ENCODE measurements at places on chromosomes 2 and 18. TPM values are rescaled to one million over a fixed set of nuclear protein-coding genes. Genes with fewer than 3 reads are reported as not detected.

DNA sequence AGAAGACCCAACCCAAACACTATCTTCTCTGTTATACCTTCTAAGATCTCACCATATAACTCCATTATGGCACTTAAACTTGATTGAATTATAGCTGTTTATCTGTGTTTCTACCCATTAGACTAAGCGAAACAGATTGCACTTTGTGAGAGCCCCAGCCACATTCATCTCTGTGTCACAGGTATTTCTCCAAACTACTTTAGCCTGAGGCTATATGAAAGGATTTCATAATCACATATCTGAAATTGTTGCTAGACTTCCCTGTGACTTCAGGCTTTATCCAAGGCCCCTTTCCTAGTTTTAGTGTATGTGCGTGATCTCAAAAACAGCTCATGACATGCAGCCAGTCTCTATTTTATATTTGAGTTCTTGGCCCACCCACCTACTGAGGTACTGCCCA is 745.0 kb upstream of the ACVR2A start:
- DNase-seq = no peak

- DNase-seq = peak; percentile 18
These were observed 65.0 kb downstream of the TRAPPC8 start for GRCh38 chr18:31877900-31878299.

DNA sequence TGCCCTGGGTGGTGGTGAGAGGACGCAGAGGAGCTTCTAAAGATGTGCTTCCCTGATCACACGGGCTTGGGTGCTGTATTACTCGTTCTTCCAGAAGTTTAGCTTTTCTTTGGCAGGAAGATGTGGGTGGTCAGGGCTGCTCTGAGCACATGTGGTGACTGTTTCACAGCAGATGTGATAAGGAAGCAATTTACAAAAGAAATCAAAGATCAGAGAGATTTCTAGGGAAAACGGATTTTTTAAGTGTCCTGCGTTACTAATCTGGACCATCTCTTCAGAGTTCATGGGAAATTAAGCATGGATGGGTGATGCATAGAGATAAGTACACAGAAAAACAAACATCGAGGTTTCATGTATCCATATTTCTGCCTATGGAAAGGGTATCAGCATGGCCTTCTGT is 99.4 kb downstream of the WDSUB1 start:
- DNase-seq = no peak

DNA sequence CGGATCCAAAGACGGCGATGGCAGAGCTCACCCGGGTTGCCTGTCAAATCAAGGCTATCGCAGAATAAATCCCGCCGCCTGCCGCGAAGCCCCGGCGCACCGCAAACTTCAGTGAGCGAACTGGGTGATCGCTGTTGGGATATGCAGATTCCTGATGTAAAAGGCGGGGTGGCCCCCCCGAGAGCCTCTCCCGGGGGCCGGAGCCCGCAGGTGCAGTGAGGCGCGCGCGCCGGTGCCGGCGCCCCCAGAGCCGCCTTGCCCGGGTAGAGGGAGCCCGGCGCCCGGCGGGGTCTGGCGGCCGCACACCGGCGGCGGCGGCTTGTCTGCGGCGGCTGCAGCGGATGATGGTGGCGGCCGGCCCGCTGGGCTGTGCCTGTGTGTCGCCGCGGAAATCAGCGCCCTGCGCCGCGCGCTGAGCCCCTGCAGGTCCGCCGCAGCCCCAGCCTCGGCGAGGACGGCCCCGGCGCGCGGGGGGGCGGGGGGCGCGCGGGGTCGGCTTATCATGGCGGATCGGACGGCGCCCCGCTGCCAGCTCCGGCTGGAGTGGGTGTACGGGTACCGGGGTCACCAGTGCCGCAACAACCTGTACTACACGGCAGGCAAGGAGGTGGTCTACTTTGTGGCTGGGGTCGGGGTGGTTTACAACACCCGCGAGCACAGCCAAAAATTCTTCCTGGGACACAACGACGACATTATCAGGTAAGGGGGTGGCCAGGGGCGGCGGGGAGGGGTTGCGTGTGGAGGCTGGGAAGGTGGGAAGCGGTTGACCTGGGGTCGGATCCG is 1.3 kb downstream of the EML6 start:
- peak; percentile 40 for DNase-seq

DNA sequence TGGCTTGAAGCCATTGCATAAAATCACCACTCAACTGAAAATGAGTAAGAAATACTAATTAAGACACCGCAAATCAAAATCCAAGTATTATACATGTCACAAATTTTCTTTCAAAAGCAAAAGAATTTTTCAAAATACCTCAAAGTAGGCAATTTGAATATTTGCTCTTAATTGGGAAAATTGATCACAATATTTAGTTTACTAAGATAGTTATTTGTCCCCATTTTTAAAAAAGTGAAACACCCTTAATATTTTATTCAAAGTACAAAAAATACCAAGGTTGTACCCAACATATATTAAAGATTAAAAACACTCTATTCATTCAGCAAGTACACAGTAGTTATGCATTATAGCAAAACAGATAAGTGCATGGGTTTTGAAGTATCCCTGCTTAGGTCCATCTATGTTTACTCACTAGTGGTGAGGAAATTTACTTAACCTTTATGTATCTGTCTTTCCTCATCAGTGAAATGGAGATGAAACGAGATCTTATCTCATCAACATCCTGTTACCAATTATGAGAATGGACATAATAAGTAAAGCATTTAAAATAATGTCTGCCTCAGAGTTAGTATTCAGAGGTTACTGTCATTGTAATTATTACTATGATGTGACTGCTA is 35.1 kb downstream of the VPS54 start:
- DNase-seq = no peak

DNA sequence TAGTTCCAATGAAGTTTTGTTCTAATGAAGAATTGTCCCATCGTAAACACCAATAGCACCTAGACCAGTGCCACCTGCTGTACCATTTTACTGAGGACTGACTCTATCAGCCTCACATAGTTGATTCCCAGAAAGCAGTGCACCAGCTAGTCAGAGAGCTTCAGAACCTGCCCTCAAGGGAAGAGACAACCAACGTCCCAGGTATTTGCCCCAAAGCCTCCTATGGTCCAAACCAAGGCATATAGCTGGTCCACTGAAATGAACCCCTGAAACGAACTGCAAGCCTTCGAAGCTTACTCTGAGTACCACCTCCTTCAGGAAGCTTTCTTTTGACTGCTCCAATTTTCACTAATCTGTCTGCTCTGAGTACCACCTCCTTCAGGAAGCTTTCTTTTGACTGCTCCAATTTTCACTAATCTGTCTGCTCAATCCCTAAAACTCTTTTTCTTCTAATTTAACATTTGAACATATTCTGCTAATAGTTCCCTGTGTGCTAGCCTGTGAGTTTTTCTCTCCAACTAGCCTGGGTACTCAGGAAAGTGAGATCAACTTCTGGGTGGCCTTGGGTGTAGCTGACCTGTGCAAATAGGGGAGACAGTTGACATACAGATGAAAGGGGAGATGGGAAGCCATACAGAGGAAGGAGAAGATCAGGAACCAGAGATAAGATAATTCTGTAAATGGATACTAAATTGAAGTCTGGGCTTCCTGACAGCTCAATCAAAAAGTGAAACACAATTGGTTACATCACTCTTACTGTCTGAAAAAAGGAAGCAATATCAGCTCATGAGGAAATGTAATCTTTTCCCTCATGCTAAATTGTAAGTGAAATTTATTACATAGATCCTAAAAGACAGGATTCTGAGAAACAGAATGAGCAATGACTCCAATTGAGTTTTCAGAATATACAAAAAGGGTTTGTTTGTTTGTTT is 33.5 kb upstream of the EML4 start:
- no peak for DNase-seq

DNA sequence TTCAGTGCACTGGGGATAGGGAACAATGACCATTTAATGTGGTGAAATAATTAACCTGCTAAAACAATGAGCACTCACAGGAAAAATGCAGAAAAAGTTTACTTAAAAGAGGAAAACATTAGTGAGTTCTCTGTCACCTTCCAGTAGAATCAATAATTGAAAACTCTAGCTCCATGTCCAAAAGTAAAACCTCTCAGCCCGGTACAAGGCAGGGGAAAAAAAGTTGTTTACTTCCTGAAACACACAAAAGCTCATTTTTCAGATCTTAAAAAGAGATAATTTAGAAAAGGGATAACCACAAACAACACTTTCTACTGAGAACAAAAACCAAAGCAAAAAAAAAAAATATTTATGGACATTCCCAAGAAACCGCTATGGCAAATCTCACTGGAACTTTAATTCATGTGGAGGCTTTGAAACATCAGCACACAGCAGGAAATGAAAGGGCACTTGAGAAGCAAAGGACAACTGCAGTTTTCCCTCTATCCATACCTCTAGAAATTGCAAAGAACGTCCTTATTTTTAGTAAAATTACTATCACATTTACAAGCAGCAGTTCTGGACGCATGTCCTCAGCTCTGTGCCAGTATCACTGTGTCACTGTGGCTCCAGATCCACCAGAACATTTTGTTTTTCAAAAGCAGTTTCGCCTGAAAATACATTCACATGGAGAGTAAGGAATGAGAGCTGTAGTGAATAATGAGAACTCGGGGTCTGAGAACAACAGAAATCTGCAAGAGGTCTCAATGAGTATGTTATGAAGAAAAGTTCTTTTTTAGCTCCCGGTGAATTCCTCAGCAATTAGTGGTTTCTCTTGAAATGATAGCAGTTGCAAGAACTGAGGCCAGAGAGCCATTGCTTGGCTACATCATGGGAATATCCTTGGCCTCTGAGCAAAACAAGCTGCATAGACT is 44.7 kb upstream of the DNAH7 start:
- no peak for DNase-seq

- DNase-seq = peak; percentile 56
These were observed 11.7 kb upstream of the ACYP2 start for GRCh38 chr2:54103454-54104314.

GRCh38 chr2:241771286-241772062 is 5.1 kb upstream of the GAL3ST2 start:
- DNase-seq = no peak

DNA sequence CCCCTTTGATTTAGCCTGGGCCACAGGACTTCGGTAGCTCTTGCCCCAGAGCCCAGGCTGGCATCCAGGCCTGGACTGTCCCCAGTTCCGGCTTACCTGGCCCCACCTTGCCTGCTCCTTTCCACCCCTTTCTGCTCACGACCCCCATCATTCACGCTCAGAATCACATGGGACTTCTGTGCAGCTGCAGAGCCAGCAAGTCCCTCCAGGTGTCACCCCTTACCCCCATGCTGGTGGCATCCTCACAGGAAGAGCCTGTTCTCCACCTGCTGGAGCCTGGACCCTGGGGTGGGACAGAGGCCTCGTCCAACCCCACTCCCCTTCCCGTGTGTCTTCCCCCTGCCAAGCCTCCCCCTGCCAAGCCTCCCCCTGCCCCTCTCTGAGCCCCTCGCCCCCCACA is 7.9 kb upstream of the KCNIP3 start:
- DNase-seq = no peak

DNA sequence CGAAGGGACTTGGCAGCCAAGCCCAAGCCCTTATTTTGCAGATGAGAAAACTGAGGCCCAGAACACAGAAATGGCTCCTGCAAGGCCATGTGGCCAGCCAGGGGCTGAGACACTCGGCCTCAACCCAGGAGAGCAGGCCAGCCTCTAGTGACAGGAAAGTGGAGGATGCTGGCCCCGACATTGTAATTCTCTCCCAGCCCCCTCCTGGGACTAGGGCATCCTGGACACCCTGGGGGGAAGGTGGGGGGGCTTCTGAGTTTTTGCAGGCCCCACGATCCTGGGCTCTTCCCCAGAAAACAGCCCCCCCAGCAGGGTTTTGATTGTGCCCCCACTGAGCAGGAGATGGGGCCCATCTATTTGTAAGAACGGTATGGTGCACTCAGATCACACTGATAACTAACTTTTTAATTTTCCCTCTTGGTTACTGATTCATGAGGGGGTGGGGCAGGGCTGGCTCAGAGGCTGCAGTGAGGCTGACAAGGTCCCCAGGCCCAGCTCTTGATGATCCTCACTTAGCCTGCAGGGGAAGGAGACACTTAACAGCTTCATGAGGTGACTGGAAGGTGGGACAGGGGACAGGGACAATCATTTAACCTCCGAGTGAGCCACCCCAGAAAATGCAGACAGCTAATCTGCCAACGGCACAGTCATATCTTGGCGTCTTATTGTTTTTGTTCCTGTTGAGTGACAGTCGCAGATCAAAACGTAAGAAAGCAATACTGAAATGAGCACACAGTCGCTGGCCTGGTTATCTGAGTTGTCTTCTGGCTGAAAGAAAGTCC is 18.9 kb downstream of the SMAD7 start:
- DNase-seq = no peak

GRCh38 chr2:11602563-11603204 is 67.3 kb downstream of the NTSR2 start:
- DNase-seq = no peak

DNA sequence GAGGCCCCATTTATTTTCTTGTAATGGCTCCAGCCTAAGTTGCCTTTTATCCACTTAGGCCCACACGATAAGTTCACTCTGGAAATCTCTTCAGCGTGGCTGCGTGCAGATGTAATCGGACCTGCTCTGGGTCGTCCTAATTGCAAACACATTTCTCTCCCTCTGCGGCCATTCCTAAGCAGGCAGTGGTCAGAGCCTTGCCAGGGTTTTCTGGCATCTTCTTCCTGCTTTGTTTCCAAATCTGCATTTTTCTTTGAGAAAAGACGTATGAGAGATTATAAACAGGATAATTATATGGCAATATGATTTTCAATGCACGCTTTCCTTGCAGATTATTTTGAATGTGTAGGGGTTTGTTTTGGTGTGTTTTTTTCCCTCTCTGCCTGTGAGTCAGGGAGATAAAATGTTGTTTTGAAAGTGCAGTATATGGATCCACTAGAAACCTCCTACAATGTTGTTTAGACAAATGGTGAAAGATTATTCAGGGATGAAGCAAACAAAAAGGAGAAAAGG is 239.4 kb upstream of the TANK start:
- DNase-seq = no peak

GRCh38 chr2:155021618-155022017 is 323.1 kb downstream of the KCNJ3 start:
- DNase-seq = no peak

- no peak for DNase-seq
These were observed 106.7 kb downstream of the METTL8 start for GRCh38 chr2:171327043-171327496.

The GPD2 gene
- 61.1 TPM for total RNA-seq

The ESPNL gene
- total RNA-seq = 0.08 TPM

The WDR7 gene
- 21.2 TPM for total RNA-seq

The OR6B2 gene
- not detected for total RNA-seq

The BIN1 gene
- 38.5 TPM for total RNA-seq

The NXPH2 gene
- not detected for total RNA-seq

The RNU2-63P gene
- 5.7 TPM for total RNA-seq

The THSD7B gene
- 0.05 TPM for total RNA-seq

The PRSS56 gene
- not detected for total RNA-seq
